ENCODE measurements at places on chromosomes 4 and X. TPM values are rescaled to one million over a fixed set of nuclear protein-coding genes. Genes with fewer than 3 reads are reported as not detected.

Gene CT55
- not detected for total RNA-seq

Gene LINC00632
- 38.4 TPM for total RNA-seq

Gene TLR1
- total RNA-seq, result 6.1 TPM

Gene UGT2B17
- not detected for total RNA-seq

Gene FGFR3
- 2.5 TPM for total RNA-seq

Gene ARHGEF6
- 25.6 TPM for total RNA-seq

Gene TENT5D
- total RNA-seq, result not detected

DNA sequence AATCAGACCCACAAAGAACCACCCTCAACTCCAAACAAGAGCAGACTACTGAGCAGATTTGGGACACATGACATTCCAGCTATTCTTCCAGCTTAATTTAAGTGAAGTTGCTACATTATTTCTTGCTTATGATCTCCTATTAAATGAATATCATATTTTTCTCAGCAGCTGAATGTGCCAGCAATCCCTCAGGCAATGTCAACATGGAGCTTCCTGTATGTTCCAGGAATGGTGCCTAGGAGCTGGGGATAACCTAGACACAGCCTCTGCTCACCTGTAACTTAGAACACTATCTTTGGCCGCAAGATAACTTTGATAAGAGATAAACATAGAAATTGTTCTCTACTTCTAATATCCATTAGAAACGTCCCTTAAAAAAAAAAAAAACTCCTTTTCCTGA lies 274.4 kb upstream of the RASGEF1B start:
- no peak overlapping the region for H3K27ac ChIP-seq
- no peak for DNase-seq
- no peaks in the 10 kb centered on the region for H3K27me3 ChIP-seq
- no peaks in the 10 kb centered on the region for H3K36me3 ChIP-seq
- no peaks in the 10 kb centered on the region for H3K4me1 ChIP-seq

- H3K27ac ChIP-seq, result no peak overlapping the region
- no peaks in the 10 kb centered on the region for H3K36me3 ChIP-seq
- H3K4me3 ChIP-seq, result no peak overlapping the region
- no peaks in the 10 kb centered on the region for H3K4me1 ChIP-seq
- H3K27me3 ChIP-seq, result no peaks in the 10 kb centered on the region
- DNase-seq, result no peak
Observed at GRCh38 chr4:74487771-74488170, 42.8 kb downstream of the AREG start.

DNA sequence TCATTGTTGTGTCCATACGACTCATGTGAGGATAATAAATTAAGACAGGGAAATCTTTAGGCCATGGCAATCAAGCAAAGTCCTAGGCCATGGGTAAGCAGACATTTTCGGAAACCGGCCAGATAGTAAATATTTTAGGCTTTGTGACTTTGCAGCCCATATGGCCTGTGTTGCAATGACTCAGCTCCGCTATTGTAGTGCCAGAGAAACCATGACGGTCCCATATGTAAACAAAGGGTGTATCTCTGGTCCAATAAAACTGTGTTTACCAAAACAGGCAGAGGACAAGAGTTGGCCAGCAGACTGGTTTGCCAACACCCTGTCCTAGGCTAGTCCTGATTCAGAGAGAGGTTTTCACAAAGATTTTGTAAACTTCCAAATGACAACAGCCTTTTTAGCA lies 5.0 kb downstream of the FAM114A1 start:
- H3K4me1 ChIP-seq, result no peaks in the 10 kb centered on the region
- H3K27me3 ChIP-seq, result no peaks in the 10 kb centered on the region
- H3K27ac ChIP-seq, result no peak overlapping the region
- no peak overlapping the region for H3K4me3 ChIP-seq

GRCh38 chrX:37349221-37350033 lies at the start of gene PRRG1:
TSS of gene PRRG1 (plus strand) at chrX:37349364. CDS start at chrX:37406250, 56,886 bp downstream.
- H3K4me3 ChIP-seq, result peak within 1 kb of the TSS; percentile 65
- no peaks in the 10 kb centered on the region for H3K36me3 ChIP-seq
- H3K27me3 ChIP-seq, result no peaks in the 10 kb centered on the region
- DNase-seq, result peak; percentile 74
- peaks cover 4% of the 10 kb centered on the region for H3K4me1 ChIP-seq

DNA sequence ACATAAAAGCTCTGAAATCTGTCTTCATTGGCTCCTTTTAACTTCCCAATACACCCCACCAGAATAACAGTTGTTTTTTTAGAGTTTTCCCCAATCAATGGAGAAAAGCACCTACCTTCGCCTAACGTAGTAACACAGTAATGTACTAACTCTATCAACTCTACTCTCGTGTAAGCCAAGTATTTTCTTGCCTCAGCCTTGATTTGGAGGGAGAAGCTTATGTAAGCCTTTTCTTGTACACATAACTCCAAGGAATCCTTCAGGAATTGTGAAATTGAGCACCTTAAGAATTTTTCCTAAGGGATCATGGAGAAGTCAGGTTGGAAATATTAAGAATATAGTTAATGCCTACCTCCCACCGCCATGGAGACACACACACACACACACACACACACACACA lies 181.2 kb downstream of the RAPGEF2 start:
- no peaks in the 10 kb centered on the region for H3K27me3 ChIP-seq
- DNase-seq, result no peak
- no peaks in the 10 kb centered on the region for H3K4me1 ChIP-seq

GRCh38 chrX:43096830-43097229 lies 318.9 kb upstream of the PPP1R2C start:
- H3K4me3 ChIP-seq, result no peak overlapping the region
- no peaks in the 10 kb centered on the region for H3K4me1 ChIP-seq
- no peak overlapping the region for H3K27ac ChIP-seq
- no peaks in the 10 kb centered on the region for H3K36me3 ChIP-seq
- DNase-seq, result no peak

DNA sequence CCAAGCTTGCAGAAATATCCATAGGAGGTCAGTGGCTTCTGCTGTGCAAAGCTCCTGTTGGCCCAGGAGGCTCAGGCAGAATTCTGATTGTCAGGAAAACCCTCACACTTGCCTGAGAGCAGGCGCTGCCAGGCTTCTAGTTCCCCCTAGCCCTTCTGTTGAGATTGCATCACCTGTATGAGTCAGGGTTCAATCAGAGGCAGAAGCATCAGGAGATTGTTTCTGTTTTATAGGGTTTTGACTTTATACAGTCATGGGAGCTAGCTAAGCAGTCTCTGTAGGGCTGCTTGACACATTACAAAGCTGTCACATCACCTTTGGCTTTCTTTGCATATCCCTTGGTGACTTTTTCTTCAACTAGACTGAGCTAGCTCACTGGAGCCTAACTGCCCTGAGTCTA lies 27.8 kb downstream of the DIPK2B start:
- DNase-seq, result no peak
- H3K27ac ChIP-seq, result no peak overlapping the region

DNA sequence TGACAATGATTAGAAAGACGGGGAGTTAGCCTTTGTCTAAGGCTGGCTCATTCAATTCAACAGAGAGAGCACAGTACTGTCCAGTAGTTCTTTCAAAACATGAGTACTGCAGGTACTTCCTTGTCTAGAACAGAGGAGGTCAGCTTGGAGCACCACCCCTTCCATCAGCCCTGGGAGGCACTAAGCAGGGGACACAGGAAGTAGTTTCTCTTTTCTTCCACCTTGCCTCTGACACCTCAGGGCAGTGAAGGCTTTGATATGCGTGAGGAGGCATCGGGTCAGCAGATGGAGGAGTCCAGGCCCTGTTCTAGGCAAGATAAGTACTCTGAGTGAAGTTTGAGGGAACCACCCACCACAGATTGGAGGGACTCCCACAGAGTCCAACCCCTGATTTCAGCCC lies 33.1 kb downstream of the MAGEB10 start:
- no peaks in the 10 kb centered on the region for H3K36me3 ChIP-seq
- no peak overlapping the region for H3K4me3 ChIP-seq
- H3K27ac ChIP-seq, result no peak overlapping the region
- no peak for DNase-seq
- no peaks in the 10 kb centered on the region for H3K4me1 ChIP-seq

- no peaks in the 10 kb centered on the region for H3K36me3 ChIP-seq
- H3K4me1 ChIP-seq, result no peaks in the 10 kb centered on the region
- no peaks in the 10 kb centered on the region for H3K27me3 ChIP-seq
- no peak for DNase-seq
- H3K4me3 ChIP-seq, result no peak overlapping the region
Observed at GRCh38 chrX:80816051-80816450, 6.4 kb upstream of the BRWD3 start.

DNA sequence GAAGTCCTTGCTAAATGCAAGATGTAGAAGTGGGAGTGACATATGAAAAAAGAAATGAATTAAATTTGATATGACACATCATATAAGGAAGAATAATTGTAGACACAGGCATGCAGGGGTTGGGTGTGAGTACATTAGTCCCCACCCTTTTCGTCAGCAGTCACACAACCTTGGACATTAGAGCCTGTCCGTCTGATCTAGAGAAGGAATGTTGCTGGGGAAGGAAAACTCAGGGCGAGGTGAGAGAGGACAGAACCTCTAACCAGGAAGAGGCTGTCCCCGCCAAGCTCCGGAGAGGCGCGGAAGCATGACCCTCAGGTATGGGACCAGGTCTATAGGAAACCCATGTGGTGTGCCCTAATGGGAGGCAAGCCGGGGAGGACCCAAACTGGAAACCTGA lies 102.1 kb downstream of the RELL1 start:
- no peaks in the 10 kb centered on the region for H3K27me3 ChIP-seq
- H3K36me3 ChIP-seq, result no peaks in the 10 kb centered on the region
- no peak overlapping the region for H3K4me3 ChIP-seq

DNA sequence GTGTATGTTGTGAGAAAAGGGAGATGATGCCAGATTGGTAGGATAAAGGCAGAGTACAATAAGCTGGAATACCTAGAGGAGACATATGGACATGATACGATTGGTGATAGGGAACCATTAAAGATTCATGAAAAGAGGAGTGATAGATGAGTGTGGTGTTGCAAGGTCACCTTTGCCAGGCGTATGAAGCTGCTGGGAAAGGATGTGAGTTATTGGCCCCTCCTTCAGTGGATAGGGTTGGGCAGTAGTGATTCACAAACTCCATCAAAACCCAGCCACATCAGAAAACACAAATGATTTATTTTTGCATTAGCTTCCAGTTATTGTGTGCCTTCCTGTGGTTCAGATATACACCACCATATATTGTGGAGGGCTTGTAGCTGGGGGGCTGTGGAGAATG lies 34.3 kb downstream of the TMEM164 start:
- no peak for DNase-seq
- no peaks in the 10 kb centered on the region for H3K4me1 ChIP-seq
- no peaks in the 10 kb centered on the region for H3K36me3 ChIP-seq
- H3K27me3 ChIP-seq, result no peaks in the 10 kb centered on the region

GRCh38 chr4:78562687-78563086 lies 11.1 kb downstream of the ANXA3 start:
- DNase-seq, result no peak
- no peak overlapping the region for H3K4me3 ChIP-seq
- H3K4me1 ChIP-seq, result no peaks in the 10 kb centered on the region
- H3K36me3 ChIP-seq, result no peaks in the 10 kb centered on the region
- no peak overlapping the region for H3K27ac ChIP-seq
- no peaks in the 10 kb centered on the region for H3K27me3 ChIP-seq

GRCh38 chrX:26442340-26442739 lies 226.4 kb downstream of the MAGEB5 start:
- H3K4me3 ChIP-seq, result no peak overlapping the region
- no peaks in the 10 kb centered on the region for H3K36me3 ChIP-seq
- no peak overlapping the region for H3K27ac ChIP-seq
- no peaks in the 10 kb centered on the region for H3K4me1 ChIP-seq
- no peaks in the 10 kb centered on the region for H3K27me3 ChIP-seq
